ENCODE measurements at places on chromosomes 3 and 15.
A peak's percentile ranks its signal among the peaks of the same experiment; 100 is the strongest.

GRCh38 chr3:59774634-59775033 lies 724.8 kb upstream of the CFAP20DC start:
- DNase-seq: peak; percentile 58

GRCh38 chr3:70766301-70766700 lies 453.9 kb upstream of the MDFIC2 start:
- DNase-seq: no peak

GRCh38 chr15:32837935-32838334 lies 120.1 kb downstream of the GREM1 start:
- no peak for DNase-seq

DNA sequence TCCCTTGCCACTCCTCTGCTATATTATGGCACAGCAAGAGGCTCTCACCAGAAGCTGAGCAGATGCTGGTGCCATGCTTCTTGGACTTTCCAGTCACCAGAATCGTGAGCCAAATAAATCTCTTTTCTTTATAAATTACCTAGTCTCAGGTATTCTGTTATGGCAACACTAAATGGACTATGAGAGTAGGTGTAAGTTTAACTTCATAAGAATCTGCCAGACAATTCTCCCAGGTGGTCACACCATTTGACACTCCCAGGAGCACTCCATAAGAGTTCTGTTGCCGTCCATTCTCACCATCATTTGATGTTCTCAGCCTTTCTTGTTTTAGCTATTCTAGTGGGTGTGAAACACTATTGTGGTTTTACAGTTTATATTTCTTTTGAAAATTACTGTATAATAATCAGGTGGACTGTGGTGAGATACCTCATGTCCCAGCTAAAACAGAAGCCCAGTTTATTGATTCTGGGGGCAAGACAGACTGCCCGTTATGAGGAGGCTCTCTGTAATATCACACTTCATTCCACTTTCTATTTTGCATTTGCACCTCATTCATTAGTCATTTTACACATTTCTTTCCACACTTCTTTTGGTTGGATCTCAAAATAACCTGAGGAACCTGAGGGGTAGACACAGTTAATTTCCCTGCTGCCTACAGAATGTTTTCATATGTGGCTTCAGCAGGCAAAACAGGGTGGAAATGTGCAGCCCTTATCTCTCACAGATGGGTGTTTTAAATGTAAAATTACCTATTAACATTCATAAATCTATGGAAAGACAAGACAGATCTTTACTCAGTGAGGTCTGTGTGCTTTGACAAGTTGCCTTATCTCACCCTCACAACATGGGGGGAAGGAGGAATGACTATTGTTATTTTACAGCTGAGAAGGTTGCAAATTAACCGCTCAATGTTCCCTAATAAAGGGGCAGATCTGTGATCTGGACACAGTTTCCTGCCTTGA lies 42.1 kb downstream of the CDCP1 start:
- DNase-seq: no peak

DNA sequence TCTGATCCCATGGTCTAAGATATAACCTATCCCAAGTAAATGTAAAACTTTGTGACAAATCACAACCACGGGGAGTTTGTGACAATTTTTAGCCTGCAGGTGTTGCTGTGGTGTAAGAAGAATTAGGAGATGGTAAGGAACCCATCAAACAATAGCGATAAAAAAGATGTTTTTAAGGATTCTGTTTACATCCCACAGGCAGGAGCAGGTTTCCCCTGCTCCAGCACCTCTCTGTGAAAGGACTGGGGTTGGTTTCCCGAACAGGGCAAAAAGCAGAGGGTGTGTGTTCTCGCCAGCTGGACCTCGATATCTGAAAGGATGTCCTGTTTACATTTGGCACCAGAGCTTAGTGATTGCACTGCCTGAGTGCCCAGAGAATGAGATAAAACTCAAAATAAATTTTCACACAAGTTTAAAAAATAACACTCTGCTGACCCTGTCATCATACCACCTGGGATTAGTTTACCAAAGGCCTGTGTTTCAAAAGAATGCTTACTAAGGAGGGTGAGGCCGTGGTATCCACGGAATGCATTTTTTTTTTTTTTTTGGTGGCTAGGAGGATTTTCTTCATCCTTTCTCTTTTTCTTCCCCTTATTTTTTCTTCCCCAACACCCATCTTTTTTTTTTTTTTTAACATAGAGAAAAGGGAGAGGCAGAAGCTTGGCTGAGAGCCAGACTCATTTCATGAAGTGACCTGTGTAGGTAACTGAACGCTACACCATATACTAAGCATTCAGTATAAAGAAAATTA lies 151.8 kb upstream of the DPH6 start:
- peak; percentile 79 for DNase-seq

DNA sequence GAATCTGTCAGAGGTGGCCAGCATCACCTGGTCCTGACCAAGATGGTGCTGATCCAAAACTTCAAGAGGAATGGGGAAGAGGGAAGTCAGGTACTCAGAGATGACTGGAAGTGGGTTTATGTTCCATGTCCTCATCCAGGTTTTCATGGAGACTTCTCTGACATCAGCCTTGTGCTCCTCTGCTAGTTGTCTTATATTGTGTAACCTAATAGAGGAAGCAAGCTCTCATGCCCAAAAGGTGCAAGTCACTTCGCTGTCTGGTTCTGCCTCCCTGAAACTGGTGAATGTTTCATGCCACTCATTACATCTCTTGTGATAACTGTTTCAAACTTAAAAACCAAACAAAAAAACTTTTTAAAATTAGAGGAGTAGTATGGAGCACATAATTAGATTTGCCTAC lies 127.2 kb upstream of the MANF start:
- DNase-seq: no peak

- peak; percentile 60 for DNase-seq
Observed at GRCh38 chr15:89672221-89673164, 6.7 kb downstream of the PLIN1 start.

- DNase-seq: no peak
Observed at GRCh38 chr3:42194943-42195510, 71.0 kb downstream of the CCK start.

GRCh38 chr15:74780523-74781430 lies 1.1 kb upstream of the CSK start:
- peak; percentile 34 for DNase-seq

- DNase-seq: peak; percentile 58
Observed at GRCh38 chr3:133663569-133664313, 2.0 kb upstream of the TOPBP1 start.

DNA sequence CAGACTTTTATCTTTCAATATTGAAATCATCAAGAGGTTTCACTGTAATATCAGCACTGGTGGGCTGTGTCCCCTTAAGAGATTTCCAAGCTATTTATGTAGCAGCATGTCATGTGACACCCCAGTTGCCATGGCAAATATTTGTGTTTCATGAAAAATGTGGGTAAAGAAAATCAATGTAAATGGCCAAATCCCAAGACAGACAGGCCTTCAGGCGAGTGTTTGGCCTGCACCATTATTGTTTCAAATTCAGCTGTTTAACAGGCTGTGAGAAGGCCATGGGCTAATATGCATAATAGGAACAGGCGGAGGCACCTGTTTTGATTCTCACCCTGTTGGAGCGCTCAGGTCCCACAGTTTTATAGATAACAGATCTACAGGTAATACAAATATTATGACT lies 104.2 kb downstream of the IQCH start:
- DNase-seq: no peak

DNA sequence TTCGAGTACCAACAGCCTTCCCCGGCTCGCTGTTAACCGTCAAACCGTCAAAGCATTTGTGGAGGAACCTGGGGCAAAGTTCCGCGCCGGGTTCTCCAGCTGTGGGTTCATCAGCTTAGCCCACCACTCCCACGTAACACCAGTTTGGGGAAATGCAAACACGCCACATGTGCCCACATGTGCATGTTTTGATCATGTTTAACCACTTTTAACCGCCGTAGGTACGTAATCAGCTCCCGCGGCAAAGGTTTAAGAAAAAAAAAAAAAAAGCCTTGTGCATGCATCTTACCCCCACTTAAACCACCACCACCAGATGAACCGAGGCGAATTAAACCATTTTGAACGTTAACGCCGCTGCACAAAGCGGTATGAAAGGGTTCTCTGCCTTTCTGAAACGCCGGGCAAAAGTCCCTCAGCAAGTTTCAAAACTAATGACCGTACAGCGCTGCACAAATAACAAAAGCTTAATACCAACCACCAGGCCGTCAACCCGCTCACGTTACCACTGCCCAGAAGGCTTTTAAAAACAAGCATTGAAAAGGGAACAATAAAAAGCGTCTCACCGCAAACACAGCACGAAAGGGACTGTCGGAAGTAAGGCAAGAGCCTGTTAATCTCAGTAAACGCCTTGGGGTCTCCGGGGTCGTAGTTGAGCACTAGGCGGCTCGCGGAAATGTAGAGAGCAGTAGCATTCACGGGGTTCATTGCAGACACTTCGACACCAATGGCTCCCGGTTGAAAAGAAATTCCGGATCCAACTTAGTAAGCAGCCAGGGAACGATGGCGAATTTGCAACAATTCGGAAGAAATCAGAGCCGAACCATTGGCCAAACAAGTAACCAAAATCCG lies 1.5 kb downstream of the MSL2 start:
- no peak for DNase-seq

DNA sequence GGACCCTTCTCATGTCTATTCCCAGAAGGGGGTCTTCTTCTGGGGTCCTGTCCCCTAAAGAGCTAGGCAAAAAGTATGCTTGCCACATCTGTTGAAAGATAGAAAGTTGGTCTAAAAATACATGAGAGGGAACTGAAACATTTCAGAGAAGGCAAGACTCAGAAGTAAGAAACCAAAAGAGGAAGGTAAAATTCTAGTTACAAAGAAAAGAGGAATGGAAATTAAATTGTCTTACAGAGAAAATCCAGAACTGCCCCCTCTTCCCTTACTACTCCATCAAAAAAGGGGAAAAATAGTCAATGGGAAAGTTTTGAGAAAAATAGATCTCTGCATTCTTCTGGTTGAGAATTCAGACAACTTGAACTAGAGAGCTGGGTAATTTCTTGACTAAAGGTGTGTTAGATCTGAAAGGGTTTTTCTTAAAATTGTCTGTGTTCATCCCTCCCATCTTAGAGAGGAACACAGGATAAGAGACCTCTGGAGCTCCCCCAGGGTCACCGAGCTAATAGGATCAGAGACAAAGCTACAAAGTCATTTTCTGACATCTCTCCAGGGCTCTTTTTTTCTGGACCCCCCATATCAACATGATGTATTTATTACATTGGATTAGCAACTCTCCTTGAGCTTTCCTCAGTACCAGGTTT lies 32.3 kb upstream of the CCR2 start:
- DNase-seq: no peak

GRCh38 chr15:83698294-83698693 lies 44.4 kb downstream of the ADAMTSL3 start:
- peak; percentile 46 for DNase-seq

- DNase-seq: no peak
Observed at GRCh38 chr3:18372786-18373405, 52.2 kb downstream of the SATB1 start.

DNA sequence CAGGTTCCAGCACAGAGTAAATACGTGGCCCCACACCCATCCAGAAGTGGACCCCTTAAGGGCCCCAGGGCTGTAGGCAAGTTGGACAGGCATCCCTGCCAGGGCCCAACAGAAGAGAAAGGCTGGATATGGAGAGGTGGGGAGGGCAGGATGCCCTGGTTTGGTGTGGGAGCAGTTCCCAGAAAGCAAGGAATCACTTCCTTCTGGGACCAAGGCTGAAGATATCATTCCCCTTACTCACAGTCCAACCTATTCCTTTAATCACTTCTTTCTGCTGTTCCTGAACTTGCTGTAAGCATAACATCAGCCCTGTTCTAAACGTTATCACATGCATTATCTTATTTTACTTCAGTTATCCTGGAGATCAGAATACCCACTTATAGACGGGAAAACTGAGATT lies 6.1 kb upstream of the MESP2 start:
- DNase-seq: peak; percentile 47

GRCh38 chr15:46120713-46121112 lies 485.9 kb downstream of the SQOR start:
- no peak for DNase-seq

DNA sequence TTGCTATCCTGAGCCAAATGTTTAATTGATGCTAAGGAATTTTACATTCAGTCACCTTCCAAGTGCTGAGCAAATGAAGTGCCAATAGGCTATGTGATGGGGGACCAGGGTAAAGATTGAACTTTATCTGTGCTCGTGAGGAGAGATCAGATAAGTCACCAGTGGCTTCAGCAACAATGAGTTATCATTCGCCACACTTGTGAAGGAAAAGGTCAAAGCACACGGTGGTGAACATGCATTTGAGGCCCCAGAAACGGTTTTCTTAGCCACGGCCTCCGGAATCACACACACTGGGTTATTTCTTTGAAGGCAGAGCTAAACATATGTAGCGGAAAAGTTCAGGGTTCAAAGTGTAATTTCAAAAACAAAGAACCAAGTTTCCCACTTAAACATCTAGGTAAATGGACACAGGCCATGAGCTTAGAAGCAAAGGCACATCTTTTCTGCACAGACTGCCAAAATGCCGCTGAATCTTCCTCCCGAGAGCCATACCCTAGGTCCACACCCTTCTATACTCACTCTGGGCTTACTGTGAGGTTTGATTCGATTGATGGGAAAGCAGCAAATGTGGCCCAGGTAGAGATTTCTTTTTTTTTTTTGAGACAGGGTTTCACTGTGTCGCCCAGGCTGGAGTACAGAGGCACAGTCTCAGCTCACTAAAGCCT lies 268.5 kb downstream of the SHQ1 start:
- no peak for DNase-seq

GRCh38 chr3:190012314-190012782 lies 108.3 kb downstream of the P3H2 start:
- peak; percentile 39 for DNase-seq

DNA sequence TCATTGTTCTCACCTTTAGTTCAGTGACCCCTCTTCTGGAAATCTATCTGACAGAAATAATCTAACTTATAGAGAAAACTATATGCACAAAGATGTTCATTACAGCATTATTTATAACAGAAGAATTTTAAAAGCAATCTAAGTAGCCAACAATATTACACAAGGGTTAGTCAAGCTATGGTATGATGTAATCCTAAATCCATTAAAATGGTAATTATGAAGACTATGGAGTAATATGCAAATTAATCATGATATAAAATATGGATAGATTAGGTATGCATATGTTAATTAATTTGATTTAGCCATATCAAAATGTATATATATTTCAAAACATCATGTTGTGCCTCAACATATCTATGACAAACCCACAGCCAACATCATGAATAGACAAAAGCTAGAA lies 17.7 kb upstream of the HERC1 start:
- no peak for DNase-seq

GRCh38 chr3:11236588-11237461 lies 35.4 kb upstream of the ATG7 start:
- peak; percentile 43 for DNase-seq

DNA sequence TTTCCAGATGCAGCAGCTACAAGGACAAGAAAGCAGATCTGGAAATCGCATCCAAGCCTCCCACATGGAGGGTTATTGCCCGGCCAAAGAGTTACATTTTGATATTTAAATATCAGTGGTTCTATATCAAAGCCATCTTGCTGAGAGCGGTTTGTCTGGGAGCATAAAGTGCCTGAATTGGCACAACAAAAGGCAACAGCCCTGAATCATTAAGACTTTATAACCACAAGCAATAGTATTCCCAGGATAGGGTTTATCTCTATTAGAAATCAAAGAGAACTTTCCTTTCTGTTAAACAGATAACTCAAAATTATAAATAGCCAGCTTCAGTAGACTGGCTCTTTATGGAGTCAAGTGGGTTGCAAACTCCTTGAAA lies 564.7 kb downstream of the ROBO1 start:
- no peak for DNase-seq

GRCh38 chr3:59121346-59122144 lies 71.7 kb upstream of the CFAP20DC start:
- no peak for DNase-seq

Measured in fibroblast of pulmonary artery (primary cell).